ENCODE measurements at places on chromosomes 1 and 21.

DNA sequence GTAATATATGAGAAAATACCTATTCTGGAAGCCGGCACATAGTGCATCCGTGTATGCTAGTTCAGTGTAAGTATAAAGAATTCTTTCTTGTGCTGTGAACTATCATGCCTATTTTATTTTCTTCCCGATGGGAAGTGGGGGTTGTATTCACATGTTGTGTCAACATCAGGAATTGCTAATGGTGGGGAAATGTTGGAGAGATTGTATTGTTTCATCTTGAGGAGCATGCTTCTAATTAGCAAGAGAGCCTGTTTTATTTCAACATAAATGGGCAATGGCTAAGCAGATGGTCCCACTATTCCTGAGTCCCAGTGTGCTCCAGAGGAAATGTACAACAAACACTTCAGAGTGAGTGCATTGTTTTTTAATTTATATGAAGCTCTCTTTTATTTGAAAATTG, 485.2 kb downstream of the PLPP3 start:
- peak; percentile 53 for DNase-seq

GRCh38 chr1:61226791-61227567, 144.6 kb downstream of the NFIA start:
- DNase-seq: peak; percentile 48

DNA sequence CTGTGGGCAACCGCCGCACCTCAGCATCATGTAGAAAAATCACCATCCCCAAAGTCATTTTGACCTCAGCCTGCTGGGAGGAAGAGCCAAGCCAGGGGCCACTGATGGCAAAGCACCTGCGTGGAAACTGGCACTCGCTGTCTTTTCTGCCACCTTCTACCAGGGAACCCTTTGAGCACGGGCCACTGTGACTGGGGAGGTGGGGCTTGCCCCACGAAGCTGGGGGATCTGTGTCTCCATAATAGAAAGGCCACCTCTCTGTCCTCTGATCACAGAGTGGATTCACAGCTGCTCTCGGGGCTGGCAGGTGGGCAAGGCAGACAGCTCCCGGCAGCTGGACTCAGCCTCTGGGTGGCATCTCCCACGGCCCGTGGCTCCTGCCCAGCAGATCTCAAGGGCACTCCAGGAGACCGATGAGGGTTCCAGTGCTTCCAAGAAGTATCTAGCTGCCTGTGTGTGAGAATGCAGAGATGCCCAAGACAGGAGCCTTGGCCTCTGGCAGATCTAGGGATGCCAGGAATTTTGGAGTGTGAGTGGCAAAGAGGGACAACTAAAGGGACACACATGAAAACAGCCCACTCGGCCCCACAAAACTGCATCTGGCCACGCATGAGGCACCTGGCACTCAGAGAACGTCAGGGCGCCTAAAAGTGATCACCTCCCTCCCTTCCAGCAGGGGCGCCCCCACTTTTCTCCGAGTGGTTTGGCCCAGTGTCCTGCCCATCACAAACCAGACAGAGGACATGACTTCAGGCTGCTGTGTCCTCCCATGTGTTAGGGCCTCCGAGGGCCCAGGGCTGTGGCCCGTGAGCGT, 102.6 kb downstream of the PDE9A start:
- no peak for DNase-seq

GRCh38 chr1:208019257-208019656, 108.3 kb upstream of the CD34 start:
- DNase-seq: no peak

DNA sequence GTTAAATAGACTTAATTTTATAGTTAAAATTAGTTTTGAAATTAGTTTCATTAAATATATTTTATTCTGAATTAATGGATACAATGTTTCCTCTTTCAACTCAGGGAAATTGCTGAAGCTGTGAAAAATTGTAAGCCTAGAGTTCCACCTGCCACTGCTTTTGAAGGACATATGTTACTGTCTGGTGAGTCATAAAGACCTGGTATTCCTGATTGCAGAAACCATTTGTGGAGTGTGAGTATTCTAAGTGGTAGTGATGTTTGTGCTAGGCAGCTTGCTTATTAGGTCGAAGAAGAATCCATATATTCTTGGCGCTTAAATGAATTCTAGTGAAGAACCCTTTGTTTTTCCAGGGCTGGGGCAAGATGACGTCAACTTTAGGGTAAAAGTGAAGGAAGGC, 34.0 kb downstream of the MTR start:
- no peak for DNase-seq

- peak; percentile 15 for DNase-seq
Observed at GRCh38 chr1:166843769-166844596, 4.7 kb downstream of the POGK start.

DNA sequence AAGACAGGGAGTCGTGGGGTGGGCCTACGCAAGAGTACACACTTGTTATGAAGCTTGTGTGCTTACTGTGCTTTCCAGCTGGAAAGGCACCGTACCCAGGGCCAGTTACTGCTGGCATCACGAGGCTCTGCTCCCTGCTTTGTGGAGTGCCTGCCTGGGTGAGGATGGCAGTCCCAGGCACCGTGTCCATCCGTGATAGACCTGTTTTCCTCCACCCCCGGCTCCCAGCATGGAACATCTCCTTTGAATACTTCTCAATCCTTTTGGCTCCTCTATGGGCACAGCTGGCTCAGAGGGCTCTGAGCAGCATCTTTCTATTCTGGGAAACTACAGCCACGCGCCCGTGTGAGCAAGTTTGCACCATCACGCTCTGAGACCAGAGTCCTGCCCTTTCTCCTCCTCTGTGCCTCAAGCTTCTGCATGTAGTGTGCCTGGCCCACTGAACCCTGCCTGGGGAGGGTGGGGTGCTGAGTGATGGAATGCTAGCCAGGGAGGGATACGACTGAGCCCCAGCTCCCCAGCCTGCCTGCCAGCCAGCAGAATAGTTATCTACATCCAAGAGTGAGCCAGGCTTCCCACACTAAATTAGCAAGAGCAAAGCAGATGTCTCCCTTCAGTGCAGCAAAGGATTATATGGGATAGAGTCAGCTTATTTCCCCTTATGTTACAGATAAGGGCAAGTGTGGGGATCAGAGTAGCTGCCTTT, 7.1 kb upstream of the TNR start:
- no peak for DNase-seq

- DNase-seq: no peak
Observed at GRCh38 chr1:37112430-37112829, 78.1 kb upstream of the GRIK3 start.

DNA sequence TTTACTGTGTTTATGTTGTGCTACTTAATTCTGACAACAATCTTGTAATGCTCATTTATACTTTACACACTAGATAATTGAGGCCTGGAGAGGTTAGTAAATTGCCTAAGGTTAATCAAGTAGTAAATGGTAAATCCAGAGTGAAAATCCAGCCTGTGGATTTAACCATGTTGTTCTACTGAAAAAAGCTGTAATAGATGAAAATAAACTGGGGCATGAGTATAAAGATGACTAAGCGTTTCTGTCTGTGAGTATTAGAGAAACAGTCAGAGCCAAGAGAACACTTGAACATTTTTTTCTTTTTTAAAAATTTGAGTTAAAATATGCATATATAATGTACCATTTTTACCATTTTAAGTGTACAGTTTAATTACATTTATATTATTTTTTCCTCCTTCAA, 47.9 kb upstream of the LEPR start:
- DNase-seq: peak; percentile 63

- peak; percentile 12 for DNase-seq
Observed at GRCh38 chr1:171446386-171446785, 38.9 kb upstream of the PRRC2C start.

GRCh38 chr1:9437961-9438430, 101.3 kb upstream of the SLC25A33 start:
- DNase-seq: peak; percentile 87

All from GM23248 (cell line).